ENCODE measurements at places on chromosomes 3 and 15.
A peak's percentile ranks its signal among the peaks of the same experiment; 100 is the strongest.

GRCh38 chr15:58440158-58440910, 8.5 kb downstream of the LIPC start:
- DNase-seq: peak; percentile 59

DNA sequence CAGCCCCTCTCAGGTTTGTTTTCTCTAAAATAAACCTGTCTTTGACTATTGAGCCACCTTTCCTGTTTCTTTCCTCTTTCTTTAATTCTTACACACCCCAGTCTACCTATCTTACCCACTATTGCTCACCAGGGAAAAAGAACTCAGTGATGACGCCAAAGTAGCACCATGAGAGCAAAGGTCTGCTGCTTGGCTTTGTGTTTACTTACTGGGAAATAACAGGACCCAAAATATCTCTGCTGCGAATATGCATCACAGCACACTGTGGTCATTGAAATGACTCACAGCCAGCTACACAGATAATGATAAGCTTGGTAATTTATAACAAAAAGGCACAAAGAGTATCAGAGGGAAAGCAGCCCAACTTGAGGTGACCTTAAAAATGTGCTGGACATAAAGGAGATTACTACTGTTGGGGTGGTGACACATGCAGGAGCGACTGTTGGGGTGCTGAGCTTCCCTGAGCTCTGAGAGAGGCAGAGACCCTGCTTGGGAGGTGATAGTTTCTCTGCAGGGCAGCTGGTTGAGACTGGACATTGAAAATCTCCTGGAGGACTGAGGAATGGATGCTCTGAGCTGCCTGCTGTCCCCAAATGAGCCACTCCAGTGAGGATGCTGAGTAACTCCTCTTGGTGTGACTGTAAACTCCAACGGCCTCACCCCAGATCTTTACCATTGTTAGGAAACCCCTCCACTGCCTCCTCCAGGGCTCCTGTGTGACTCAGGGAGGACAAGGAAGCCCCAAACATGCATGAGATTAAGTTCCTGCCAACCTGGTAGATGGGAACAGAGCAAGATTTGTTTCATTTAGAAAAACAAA, 14.5 kb downstream of the EFCAB12 start:
- peak; percentile 85 for DNase-seq

DNA sequence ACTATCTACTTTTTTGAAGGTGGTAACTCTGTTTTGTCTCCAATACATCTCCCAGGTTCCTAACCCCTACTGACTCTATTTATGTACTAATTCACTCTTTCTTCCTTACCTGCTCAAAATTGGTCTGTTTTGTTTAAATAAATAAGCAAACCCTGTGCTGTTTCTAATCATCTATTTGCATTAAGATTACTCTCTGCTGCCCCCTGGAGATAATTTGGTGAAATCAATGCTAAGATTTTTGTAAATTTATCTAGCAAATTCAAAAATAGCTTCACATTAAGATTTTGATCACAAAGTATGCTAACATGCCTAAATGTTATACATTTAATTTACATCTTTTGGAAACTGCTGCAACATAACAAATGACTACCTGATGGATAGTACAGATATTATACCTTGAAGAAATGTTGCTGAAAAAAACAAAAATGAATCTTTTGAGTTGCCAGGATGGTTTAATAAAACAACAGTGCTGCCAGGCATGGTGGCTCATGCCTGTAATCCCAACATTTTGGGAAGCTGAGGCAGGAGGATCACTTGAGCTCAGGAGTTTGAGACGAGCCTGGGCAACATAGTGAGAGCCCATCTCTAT, 4.4 kb upstream of the CD200R1 start:
- no peak for DNase-seq

DNA sequence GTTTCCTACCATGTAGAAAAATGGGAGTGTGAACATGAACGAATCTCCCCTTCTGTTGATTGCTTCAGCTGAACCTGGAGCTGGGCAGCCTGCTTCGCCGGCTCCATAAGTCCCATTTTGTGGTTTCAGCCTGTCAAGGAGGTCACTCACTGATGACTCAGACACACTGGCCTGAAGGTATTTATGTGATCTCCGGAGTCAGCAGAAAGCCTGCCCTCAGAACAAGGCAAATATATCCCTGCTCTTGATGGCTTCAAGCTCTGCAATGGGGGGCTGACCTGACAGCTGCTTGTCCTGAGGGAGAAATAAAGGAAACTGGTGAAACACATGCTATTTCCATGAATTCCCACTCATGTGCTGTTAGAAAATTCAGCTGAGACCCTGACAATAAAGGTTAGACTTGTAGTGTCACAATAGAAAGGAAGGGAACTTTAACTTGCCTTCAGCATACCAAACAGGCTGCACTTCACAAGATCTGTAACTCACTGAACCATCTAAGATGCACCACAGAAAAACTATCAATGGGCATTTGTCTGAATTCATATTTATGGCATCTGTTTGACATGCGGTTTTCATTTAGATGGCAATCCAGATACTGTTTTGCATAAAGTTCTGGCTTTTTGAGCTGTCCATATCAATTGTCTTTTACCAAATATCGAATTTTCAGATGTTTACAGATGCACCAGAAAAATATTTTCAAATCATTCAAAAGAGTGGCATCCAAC, 282.0 kb upstream of the VEPH1 start:
- peak; percentile 79 for DNase-seq

DNA sequence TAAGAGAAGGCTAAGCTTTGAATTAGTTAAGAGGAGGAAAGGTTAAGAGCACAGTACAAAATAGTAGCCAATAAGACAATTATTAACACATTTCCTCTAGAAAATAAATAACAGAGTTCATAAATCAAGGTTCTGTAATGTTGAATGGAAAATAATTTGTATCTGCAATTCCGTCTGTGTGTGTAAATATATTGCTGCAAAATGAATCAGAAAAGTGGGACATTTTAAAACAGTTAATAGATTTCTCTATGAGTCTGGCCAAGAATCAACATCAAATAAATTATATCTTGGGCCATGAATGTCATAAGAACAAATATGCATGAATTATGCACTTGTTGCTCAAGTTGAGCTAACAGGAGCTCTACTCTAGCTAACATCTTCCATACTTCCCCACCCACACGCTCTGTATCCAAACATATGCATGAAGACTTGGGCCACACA, 14.2 kb upstream of the SUCNR1 start:
- DNase-seq: no peak

GRCh38 chr15:45521596-45522327, 793 bp downstream of the SLC30A4 start:
- no peak for DNase-seq

- DNase-seq: peak; percentile 55
Measured at GRCh38 chr3:86937306-86937791, 53.6 kb downstream of the VGLL3 start.

DNA sequence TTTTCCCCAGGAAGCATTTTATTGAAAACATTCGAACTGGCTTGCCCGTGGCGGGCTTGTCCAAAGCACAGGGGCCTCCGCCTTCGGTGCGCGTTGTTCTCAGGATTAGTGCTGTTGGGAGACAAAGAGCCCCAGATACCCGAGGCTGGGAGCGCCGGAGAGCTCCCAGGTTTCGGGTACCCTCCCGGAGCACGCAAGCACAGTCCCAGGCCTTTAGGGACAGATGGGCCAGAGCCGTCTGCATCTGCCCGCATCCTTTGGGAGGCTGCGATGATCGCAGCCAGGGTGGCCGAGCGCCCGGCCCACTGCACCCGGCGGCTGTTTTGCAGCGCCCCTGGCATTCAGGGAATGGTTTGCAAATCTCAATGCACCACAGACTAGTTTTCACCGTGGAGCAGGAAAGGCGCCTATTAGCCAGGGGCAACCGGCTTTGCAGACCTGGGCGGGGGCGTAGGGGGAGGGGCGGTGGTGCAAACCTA, 5.0 kb upstream of the FEZF2 start:
- DNase-seq: no peak

GRCh38 chr15:41115161-41115651, 874 bp downstream of the INO80 start:
- peak; percentile 26 for DNase-seq

- DNase-seq: no peak
Measured at GRCh38 chr3:66747696-66748095, 246.9 kb upstream of the LRIG1 start.

DNA sequence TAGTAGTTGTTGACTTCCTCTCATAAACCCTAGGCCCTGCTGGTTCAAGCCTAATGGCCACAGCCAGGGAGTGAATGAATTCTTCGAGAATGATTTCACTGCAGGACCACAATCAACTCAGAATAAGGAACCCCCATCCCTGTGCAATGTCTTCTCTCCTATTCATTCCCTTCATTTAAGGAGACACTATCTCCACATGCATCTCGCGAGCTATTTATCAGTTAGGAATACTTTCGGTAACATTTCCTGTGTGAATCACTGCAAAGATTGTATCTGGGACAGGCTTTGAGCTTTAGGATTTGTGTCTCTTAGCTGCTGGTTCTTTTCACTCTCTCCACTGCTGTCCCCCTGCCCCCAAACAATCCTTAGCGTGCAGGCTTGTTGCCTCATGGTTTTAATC, 94.4 kb downstream of the MYLK start:
- DNase-seq: no peak

GRCh38 chr15:42108189-42108588, 13.8 kb upstream of the PLA2G4D start:
- no peak for DNase-seq

DNA sequence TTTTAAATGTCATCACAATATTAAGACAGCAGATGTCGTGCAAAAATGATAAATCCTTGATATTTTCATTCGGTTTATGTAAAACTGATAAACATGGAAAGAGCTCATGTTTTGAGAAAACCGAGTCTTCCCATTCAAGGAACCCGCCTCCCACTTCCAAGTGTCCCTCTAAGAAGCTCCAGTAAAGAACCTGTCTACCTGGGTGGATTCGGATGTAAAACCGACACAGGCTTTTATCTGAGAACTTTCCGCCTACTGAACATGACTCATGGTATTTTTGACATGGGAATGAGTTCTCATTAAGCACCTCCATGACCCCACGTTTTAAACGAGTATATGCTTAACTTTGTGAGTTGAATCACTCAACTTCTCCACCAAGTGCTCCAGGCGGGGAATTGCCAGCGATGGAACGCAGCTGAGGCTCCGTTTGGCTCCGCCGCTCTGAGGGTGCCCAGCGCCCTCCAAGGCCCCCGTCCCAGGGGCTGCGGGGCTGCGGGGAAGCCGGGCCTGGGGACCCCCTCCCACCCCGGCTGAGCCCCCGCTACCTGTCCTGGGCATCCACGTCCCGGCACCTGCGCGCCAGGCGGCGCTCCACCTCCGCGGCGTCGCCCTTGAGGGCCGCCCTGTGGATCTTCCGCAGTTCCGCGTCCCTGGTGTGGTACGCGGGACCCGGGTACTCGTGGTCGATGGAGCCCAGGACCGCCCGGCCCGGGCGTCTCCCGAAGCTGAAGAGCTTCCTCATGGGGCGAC, 119.9 kb downstream of the LMLN start:
- DNase-seq: peak; percentile 10

GRCh38 chr3:166570102-166570501, 732.9 kb upstream of the BCHE start:
- no peak for DNase-seq

DNA sequence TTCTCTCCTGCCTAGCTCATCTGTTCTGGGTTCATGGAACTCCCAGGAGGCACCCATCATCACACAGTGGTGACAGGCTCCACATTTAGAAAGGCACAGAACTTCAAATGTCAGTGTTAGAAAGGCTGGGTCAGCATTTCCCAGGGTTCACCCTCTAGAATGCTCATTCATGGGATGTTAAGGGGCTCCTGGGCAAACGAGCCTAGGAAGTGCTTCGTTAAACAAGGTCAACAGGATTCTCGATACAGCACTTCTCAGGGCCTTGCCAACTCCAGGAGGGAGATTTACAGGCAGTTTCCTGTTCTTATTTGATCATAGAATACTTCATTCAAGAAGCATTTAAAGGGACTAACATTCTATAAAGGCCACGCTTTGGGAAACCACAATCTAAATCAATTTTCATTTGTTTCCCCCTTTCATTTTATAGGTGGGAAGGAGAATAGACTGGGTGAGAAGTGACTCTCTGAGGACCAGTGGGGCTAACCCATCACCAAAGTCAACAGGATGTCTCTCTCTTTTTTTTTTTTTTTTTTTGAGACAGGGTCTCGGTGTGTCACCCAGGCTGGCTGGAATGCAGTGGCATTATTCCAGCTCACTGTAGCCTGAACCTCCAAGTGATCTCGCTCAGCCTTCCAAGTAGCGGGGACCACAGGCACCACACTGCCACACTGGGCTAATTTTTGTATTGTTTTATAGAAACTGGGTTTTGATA, 14.3 kb downstream of the IGDCC4 start:
- DNase-seq: no peak

- peak; percentile 30 for DNase-seq
Measured at GRCh38 chr3:152737021-152737908, 97.7 kb upstream of the P2RY1 start.

DNA sequence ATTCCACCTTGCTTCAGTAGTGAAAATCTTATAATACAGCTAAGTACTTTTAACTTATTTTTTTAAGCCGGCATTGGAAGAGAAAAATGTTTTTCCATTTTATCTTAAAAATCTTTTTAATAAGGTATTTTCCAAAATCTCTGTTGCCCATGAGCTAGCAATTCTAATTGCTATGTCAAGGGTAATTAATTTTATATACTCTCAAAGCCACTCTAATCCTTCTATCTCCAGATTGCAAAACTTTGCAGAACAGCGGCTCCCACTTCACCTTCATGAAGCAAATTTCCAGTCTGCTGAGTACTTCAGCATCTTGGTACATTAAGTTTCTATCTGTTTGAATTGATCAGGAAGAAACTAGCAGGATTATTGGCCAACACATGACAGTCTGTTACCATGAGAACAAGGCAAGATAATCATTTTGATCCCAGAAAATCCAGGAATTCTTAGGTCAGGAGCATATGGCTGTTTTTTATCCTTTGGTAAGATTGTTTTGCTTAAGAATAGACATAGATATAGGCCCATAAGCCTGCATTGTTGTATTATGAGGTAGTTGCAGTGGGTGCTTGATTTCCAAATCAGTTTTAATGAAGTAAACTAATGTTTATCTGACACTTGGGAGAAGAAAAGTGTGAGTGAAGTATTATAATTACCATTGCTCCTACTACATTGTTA, 6.0 kb downstream of the TIPARP start:
- no peak for DNase-seq

DNA sequence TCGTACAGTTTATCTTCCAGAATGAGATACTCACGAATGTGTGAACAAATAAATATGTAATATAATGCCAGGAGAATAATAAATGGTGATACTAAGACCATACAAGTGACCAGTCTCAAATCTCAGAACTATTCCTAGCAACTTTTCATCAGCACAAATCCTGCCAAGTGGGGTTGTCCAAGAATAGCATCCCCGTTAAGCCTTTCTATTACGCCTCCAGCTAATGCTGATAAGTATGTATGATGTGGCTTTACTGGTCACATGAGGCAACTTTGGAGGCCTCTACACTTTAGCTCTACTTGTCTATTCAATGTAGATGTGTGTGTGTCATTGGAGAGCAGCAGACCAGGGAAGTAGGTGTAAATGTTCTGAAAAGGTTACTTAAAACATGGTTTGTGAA, 129.5 kb downstream of the KCNMB2 start:
- no peak for DNase-seq

- no peak for DNase-seq
Measured at GRCh38 chr3:122167630-122168029, 15.8 kb upstream of the CASR start.

GRCh38 chr15:85579957-85580694, 199.7 kb downstream of the AKAP13 start:
- DNase-seq: no peak
